ENCODE measurements at places on chromosomes 12 and 14.

DNA sequence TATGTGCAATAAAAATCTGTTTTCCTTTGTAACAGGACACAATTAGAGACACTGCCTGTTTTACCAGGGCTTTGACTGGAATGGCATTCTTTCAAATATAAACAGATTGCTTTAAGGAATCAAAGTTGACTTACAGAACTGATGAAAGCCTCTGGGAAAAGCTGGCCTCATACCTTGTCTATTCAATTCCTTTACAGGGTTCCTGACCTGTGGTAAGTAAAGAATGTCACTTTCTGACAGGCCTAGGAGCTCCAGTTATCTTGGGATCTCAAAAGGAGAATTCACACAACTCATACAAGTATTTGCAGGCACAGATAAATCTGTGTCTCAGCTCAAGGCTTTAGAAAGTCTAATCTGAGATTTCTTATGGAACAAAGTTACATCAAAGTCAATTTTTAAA lies 88.4 kb downstream of the BCAT1 start:
- no peak for DNase-seq

- no peak for DNase-seq
These were observed 111.4 kb downstream of the TRAFD1 start for GRCh38 chr12:112236786-112237185.

- DNase-seq = no peak
These were observed 235.8 kb downstream of the NEDD1 start for GRCh38 chr12:97142737-97143410.

DNA sequence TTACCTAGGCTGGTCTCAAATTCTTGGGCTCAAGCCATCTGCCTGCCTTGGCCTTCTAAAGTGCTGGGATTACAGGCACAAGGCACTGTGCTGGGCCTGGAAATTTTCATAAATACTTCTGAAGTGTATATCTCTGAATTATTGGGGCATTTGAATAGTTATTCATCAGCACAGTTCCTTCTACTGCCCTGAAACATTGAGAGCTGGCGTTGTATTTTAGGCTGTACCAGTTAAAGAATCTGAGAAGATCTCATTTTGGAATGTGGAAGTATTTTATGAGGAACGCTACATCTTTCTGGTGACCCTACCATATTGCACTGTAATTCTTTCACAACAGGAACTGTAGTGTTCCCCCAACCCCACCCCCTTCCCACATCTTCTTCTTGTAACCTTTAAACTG lies 349.0 kb upstream of the RGS6 start:
- DNase-seq = no peak
